Dermis microvascular lymphatic vessel endothelial cell (primary cell): ENCODE measurements at places on chromosomes 7 and 10. TPM values are rescaled to one million over a fixed set of nuclear protein-coding genes. Genes with fewer than 3 reads are reported as not detected.

Gene FGFBP3
- total RNA-seq: 0.13 and 0.51 TPM in 2 replicates

DNA sequence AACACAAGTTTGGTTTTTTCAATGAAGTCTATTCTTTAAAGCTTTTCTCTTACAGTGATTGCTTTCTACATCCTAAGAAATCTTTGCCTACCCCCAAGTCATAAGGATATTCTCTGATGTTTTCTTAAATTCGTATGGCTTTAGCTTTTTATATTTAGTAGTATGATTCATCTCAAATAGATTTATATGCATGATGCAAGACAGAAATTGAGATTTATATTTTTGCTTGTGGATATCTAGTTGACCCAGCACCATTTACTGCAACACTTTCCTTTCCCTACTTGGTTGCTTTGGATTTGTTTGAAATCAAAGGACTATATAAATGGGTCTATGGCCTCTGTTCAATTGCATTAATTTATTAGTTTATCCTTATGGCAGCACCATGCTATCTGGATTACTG lies 113.9 kb downstream of the ZNF438 start:
- DNase-seq: no peak

DNA sequence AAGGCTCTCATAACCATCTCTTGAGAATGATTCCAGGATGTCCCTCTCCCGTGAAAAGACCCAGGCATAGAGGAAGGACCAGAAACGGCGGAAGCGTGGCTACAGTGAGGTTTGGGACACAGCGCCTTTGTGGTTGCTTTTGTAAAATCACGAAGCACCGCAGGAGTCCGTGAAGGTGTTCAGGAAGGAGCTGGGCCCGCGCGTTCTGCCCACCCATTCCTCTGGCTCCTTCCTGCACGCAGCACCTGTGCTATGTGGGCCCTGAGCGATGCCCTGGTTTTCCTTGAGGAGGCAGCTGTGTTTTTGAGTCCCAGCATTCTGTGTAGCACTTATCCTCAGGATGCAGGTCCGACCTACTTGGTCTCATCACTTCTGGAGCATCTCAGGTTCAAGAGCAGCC lies 112.8 kb downstream of the TRRAP start:
- DNase-seq: no peak

Gene CYP2W1
- total RNA-seq: not detected in 2 replicates

Gene PWWP2B
- 9.4 and 13.5 TPM in 2 replicates for total RNA-seq

GRCh38 chr10:86849181-86849894 lies 92.9 kb downstream of the BMPR1A start:
- no peak for DNase-seq
